ENCODE measurements at places on chromosomes 4 and X.

DNA sequence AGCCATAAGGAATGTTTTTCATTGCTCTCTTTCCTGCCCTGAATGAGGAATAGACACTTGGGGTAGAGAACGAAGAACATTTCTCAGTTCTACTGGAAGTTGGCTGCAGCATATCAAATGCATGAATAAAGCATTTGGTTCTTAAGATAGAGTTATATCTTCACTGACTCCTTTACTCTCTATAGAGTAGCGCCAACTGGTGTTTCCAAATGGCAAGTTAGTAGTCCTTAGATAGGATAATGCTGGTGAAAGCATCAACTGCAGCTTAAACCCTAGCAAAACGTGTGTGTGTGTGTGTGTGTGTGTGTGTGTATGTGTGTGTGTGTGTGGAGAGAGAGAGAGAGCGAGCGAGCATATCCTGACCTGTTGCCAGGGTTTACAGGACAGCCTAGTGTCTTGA lies 62.2 kb upstream of the FRMPD4 start:
- DNase-seq = peak; percentile 7

GRCh38 chr4:4639370-4639769 lies 97.5 kb upstream of the STX18 start:
- no peak for DNase-seq

DNA sequence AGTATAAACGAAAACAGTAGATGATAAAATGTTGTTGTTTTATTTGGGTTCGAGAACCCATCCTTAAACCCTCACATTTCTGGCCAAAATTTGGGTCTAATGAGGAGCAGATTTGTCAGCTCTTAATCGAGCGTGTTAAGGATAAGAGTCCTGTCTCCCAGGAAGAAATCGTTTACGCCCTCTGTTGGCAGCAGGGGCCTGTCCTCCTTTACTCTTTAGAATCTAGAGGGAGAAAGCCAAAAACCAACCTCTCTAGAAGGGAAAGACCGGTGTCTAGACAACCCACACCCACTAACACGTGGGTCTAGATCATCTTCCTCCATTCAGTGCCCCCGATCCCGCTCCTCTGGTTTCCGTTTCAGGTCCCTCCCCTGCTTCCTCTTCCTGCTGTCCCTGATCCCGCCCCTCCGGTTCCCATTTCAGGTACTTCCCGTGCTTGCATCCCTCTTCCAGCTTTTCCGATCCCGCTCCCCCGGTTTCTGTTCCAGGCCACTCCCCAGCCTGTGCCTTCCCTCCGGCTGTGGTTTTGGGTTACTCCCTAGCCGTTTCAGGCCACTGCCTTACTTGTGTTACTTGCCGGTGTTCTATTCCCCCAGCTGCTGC lies 339.1 kb downstream of the PAPSS1 start:
- DNase-seq = no peak

- no peak for DNase-seq
Measured at GRCh38 chrX:154737136-154737535, 13.7 kb downstream of the GAB3 start.

- no peak for DNase-seq
Measured at GRCh38 chr4:33940281-33940680, 2304.0 kb downstream of the ARAP2 start.

- DNase-seq = no peak
Measured at GRCh38 chr4:22485737-22486136, 30.1 kb downstream of the ADGRA3 start.

DNA sequence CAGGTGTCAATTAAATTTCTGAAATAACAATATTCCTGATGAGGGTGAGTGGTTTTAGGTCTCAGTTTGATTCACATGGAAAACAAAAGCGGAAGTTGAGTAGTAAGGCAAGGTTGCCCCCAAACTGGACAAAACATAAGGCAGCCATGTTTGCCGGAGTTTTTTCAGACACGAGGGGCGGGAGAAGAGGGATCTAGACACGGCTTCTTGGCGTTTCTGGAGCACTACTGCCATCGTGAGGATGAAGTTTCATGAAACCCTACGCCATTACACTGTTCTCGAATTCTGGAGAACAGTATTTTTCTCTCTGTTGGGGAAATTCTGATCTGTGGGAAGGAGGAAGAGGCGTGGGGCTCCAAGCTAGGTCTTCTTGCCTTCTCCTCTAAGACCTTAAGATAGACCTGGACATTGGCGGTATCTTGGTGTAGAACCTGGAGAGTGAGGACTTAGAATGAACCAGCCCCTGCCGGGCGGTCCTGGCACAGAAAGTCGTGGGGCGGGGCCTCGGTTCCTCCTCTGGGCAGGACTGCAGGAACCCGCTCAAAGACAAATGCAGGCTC lies 160.3 kb downstream of the OR13H1 start:
- no peak for DNase-seq

- peak; percentile 68 for DNase-seq
Measured at GRCh38 chrX:48573690-48574269, 504 bp upstream of the RBM3 start.

- peak; percentile 88 for DNase-seq
Measured at GRCh38 chrX:40154853-40155588, 57.3 kb upstream of the BCOR start.

DNA sequence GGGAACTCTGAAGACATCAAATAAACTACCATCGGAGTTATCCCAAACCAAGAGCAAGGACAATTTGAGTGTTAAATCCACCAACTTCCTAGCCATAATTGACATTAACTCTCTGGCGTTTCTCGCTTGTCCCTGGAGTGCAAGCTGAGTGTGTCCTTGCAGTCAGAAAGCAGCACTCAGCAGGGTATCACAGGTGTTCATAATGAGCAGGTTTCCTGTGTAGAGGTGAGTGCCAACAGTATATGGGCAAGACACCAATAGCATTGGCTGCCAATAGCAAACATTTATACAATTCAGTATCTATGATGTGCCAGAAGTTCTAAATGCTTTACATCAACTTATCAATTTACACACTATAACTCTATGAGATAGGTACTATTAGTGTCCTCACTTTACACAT lies 11.2 kb downstream of the BLTP1 start:
- no peak for DNase-seq
